ENCODE measurements at places on chromosomes 5 and 9.

- DNase-seq, result peak; percentile 62
Measured at GRCh38 chr5:94524841-94525697, 93.3 kb downstream of the KIAA0825 start.

DNA sequence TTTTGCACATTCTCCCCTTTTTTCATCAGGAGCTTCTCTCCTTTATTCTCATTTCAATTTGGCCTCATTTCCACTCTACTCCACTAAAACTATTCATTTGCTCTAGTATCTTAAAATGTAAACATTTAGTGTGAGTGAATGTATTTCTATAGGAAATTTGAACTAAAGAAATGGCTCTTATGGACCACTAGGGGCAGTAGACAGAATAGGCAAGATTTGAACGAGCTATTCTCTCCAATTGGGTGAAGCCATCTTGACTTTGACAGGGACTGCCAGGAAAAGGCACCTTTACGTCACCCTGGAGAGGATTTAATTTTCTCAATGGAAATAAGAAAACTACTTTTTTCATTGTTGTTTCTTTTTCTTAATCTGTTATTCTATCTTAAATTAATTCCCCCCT, 666.3 kb downstream of the DNAH5 start:
- DNase-seq, result peak; percentile 11

GRCh38 chr9:22035591-22036011, 26.5 kb upstream of the CDKN2B start:
- no peak for DNase-seq

DNA sequence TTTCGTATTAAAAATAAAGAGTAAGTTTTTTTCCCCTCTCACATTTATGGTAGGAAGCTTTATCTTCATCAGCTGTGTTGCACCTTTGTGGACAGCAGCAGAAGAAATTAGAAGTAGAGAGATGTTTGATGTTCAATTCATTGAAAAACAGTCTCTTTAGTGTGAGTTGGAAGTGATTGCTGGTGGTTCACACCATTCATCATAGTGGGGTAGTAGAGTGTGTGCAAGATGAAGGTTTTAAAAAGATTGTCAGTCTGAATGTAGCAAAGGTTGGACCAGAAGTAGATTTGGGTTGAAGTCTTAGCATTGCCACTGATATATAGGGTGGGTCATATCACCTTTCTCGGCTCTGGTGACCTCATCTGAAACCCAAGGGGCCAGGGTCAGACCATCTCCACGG, 10.4 kb downstream of the ARHGEF28 start:
- no peak for DNase-seq

DNA sequence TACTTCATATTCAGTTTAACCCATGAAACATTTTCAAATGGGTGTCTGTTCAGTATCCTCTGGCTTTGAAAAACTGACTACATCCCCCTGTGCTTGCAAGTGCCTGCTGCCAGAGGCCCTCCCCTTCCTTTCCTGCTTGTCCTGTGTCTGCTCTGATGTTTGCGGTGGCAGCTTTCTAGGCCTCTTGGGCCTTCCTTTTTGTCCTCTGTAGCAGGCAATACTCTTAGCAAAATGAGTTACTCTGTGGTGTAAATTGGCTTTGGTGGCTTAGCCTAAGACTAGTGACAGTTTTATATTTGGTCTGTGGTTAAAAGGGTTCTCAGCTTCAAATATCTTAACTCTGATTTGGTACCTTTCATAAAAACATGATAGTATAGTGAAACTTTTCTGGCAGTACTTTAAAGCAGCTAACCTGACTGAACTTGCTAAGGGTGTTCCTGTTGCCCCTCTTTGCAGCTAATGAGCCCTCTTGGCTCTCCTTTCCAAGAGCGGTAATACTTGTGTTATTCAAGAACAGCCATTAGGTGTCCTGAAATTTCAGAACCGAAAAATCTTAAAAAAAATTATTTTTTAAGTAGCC, 76.6 kb downstream of the GOLM1 start:
- no peak for DNase-seq

DNA sequence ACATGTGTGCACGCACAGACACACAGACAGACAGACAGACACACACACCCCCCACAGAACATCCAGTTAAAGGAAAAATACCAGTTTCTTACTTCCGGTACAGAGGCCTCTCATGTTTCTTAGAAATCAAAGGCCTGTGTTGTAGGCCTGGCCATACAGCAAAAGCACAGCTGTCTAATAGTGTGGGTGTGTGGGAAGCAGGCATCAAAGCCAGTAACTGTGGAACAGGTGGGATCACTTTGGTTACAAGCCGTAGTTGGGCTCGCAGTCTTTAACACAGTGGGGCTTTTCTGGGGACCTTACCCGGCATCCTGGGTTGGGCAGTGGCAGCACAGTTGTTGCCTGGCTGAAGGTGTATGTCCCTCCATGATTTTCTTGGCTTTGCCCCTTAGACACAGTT, 55.2 kb downstream of the FBXL7 start:
- DNase-seq, result no peak

- DNase-seq, result peak; percentile 36
Measured at GRCh38 chr9:4822057-4822456, 29.3 kb downstream of the RCL1 start.

DNA sequence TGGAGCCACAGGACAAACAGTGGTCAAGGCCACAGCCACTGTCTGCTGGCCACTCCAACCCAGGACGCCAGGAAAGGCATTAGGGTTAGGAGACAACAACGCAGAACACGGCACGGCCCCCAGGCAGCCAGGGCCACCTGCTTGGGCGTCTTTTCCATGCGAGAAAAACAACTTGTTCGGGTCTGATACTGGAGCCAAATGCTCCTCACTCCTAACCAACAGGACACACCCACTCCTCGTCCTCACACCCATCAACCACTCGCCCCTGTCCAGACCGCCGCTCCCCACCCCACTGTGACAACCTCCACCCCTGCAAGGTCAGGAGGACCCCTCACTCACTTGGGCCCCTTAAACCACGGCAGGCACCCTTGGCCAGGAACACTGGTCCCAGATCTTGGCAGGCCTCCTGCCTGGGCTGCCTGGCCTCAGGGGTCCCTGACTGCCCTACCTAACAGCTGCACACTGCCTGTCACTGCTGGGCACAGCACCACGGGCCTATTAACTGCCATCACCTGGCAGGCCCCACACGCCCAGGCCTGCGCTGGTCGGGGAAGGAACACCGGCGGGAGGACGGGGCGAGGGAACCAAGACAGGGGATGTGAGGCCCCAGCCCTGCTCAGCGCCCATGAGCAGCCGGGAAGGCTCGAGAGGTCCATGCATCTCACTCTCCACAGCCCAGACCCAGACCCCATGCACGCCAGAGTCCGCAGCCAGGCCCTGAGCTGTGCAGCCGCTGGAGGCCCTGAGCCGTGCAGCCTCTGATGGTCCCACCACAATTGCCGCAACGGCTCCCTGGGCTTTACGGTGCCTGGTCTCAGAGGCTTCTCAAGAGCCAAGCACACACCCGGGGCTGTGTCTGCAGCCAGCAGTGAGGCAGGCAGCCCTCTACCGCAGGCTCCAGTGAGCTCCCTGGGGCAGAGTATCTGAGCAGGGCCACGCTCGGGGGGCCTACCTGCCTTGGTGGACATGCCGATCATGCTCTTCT, 13.8 kb downstream of the CLPTM1L start:
- no peak for DNase-seq

GRCh38 chr5:155106221-155106620, 92.7 kb downstream of the KIF4B start:
- no peak for DNase-seq

DNA sequence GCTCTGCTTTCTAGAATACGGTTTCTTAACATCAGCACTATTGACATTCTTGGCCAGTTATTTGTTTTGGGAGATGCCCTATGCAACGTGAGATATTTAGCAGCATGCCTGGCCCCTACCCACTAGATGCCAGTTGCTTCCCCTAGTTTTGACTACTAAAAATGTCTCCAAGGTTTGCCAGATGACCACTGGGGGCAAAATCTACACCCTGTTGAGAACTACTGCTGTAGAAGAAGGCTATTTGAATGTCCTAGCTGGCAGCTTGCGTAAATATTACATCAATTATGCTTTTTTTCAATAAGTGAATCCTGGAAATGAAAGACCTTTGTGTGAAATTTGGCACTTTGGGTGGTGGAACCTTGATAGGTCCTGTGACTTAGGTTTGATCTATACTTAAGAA, 5.0 kb downstream of the NCBP1 start:
- DNase-seq, result peak; percentile 42

- DNase-seq, result no peak
Measured at GRCh38 chr9:6829536-6829935, 71.8 kb downstream of the KDM4C start.

DNA sequence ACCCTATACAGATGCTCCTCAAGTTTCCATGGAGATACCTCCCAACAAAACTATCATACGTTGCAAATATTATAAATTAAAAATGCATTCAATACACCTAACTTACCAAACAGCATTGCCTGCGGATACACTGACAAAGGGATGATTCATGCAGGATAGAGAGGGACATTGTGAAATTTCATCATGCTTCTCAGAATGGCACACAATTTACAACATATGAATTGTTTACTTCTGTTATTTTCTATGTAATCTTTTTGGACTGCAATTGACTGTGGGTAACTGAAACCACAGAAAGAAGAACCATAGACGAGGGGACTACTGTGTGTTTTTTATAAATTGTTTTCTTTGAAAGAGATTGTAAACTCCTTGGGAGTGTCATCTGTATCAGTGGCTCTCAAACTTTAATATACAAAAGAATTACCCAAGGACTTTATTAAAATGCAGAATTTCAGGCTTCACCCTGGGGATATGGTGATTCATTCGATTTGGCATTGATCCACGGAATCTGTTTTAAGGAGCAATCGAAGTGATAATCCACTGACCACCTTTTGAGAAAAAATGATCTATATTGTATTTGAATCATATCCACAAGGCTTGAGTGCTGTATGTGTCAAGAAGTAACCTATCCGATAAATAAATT, 146.4 kb downstream of the SGCD start:
- DNase-seq, result peak; percentile 32

DNA sequence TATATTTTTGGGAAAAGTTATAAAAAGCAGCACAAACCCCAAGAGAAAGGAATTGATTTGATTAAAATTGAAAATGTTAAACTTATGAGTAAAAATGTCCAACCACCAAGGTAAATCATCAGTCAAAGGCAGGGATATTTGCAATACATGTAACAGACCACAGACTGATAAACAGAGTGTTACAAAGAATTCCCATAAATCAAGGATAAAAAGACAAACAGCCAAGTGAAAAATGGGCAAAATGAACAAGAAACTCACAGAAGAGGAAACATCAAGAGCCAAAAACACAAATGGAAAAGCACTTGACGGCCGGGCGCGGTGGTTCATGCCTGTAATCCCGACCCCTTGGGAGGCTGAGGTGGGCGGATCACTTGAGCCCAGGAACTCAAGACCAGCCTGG, 81.3 kb upstream of the HRH2 start:
- DNase-seq, result no peak

DNA sequence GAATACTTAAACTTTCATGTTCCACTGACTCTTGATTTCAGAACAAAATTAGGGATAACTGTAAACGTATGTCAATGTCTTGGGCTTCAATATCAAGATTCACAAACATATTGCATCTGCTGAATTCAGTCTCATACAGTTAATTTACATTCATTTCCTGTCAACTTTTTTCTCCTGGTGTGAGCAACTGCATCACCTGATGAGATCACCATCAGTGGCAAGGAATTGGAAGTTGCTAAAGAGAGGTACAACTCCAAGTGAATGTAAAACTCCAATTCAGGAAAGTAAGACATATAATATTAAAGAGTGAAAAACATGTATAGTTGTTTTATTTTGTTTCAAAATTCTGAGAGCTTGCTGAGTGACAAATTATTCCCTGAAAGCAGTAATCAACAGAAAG, 1336.2 kb upstream of the C9orf72 start:
- no peak for DNase-seq

DNA sequence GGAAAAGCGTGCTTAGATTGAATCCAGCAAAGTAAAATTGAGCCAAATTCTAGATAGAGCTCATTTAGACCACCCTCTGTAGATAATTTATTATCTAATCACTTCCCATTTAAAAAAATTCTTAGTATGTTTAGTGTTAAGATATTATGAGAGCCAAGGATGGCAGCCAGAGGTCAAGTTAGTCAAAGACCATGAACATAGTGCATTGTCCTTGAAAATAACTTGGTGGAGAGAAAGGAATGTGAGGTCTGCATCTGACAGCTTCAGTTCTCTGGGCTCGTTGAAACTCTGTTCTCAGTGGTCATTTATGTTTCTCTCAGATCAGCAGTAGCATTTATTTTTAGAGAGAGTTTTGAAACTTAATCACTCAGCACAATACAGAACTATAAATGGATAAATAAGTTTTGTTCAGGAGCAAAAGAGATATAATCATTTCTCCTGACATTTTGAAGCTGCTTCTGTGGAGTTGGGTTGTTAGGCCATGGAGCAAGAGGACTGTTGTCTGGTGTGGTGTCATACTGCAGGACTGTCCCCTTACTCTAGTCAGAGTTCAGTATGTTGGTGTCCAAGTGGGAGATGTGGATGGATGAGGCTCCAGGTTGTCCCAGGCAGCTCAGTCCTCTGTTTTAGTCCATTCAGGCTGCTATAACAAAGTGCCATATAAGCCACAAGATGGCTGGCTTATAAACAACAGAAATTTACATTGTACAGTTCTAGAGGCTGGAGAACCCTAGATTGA, 337.7 kb downstream of the FBXL7 start:
- DNase-seq, result no peak

DNA sequence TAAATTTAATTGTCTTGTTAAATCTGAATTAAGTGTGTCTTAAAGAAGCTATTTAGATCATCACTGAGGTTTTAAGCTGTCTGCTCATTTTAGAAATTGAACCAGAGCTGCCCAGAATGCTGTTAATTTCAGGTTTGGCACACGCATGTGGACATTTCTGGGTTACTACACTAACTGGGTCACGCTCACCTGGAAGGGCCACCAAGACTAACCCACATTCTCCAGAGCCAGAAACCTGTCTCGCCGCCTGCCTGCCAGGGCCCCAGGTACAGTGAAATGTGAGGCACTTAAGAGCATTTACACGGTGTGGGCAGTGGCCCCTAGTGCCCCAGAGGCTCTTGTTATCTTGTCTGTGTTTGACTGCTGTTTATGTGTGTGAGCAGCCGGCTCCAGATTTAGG, 46.6 kb downstream of the ATP10B start:
- no peak for DNase-seq

DNA sequence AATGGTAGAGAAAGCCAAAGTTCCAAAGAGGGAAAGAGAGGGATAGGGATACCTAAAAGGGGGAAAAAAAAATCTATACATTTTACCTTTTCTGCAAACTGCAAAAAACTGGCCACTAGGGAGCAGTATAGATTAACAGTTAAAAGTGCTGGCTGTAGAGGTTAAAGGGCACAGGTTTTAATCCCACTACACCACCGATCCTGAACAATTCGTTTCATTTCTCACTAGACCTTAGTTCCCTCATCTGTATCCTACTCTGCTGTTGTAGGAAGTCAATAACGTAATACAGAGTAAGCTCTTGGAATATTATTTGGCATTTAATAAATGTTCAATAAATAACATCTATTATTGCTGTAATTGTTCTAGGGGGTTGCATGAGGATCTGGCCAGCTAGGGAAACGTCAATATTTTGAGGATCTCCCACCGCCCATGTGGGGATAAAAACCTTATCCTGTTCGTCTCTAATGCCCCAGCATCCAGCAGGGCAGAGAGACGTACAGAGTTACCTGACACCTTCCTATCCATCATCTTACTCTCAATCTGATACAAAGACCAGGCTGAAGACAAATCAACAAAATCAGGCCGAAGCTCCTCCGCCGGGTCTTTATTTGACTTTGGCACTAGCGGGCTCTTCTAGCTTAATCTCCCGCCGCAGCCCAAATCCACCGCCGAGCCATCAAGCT, 757 bp downstream of the CDC26 start:
- DNase-seq, result peak; percentile 73

GRCh38 chr9:113187929-113188595, 33.0 kb downstream of the FKBP15 start:
- peak; percentile 90 for DNase-seq

- DNase-seq, result no peak
Measured at GRCh38 chr5:146878476-146879172, at the start of gene PPP2R2B. TSS of gene PPP2R2B (minus strand) at chr5:146878757.
